OCI-LY7 (cell line): ENCODE measurements at places on chromosomes 7 and 10. TPM values are rescaled to one million over a fixed set of nuclear protein-coding genes. Genes with fewer than 3 reads are reported as not detected.

GRCh38 chr7:69062020-69062765 is 536.1 kb upstream of the AUTS2 start:
- no peak for DNase-seq

GFRA1 gene
- total RNA-seq = not detected in 2 replicates

DNA sequence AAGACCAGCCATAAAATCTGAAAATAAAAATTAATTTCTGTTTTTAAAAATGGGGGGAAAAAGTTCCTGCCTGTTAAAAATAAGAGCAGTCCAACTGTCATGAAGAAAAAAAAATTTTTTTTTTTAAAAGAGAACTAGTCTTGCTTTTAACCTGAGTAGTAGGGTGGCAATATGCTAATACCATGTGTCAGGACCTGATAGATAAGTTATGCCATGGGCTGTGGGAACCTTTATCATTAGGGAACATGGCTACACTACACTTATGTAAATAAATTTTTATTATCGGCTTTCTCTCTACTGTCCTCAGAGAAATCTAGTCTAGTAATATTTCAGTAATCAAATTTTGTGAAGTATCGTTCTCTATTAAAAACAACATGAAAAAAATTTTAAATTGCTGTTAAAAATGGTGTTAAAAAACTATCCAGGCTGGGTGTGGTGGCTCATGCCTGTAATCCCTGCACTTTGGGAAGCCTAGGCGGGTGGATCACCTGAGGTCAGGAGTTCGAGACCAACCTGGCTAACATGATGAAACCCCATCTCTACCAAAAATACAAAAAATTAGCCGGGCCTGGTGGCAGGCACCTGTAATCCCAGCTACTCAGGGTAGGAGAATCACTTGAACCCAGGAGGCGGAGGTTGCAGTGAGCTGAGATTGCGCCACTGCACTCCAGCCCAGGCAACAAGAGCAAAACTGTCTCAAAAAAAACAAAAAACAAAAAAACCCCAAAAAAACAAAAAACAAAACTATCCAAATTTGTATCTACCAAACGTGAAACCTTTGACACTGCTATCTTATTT is 20.7 kb downstream of the NT5C3A start:
- no peak for DNase-seq

GRCh38 chr10:26509307-26509706 is 71.2 kb downstream of the APBB1IP start:
- DNase-seq = no peak

SEMA4G gene
- total RNA-seq = 0.17 and 0.21 TPM in 2 replicates

GRCh38 chr7:158028290-158028941 is 559.2 kb downstream of the PTPRN2 start:
- no peak for DNase-seq

THNSL1 gene
- total RNA-seq = 7.9 and 8.3 TPM in 2 replicates

GRCh38 chr10:132677096-132677472 is 108.9 kb downstream of the NKX6-2 start:
- DNase-seq = no peak

MYO1G gene
- 74.7 and 87.3 TPM in 2 replicates for total RNA-seq

SPAM1 gene
- not detected in 2 replicates for total RNA-seq

- no peak for DNase-seq
Measured at GRCh38 chr7:157793087-157793353, 456.2 kb downstream of the DNAJB6 start.

IFIT3 gene
- 0.17 and 0.39 TPM in 2 replicates for total RNA-seq

LEP gene
- total RNA-seq = not detected in 2 replicates

DNA sequence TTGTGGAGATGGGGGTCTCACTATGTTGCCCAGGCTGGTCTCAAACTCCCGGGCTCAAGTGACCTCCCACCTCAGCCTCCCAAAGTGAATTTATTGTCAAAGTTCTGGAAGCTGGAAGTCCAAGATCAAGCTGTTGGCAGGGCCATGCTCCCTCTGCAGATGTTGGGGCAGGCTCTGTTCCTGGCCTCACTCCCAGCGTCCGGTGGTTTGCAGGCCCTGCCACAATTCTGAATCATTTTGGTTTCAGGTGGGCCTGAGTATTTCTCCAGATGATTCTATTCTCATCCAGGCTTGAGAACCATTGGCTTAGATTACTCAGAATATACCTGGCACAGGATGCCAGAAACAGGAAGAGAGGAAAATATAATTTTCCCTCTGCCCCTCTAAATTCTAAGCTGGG is 737.4 kb downstream of the TNS3 start:
- no peak for DNase-seq

DNA sequence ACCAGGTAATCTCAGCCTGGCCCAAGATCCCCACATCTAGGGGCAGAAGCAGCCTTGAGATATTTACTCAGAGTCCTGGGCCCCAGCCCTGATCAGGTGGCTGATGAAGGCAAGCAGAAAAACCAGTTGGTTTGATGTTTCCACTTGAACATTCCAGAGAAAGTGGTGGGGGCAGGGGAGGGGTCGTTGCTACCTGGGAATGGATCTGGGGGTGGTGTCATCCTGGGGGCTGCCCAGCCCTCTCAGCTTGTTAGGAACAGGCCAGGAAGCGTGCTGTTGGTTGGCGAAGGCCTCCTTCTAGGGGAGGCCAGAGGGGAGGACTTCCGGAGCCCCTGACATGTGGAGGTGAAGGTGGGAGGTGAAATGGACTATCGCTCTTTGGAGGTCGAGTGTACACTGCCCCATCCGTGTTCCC is 3.7 kb upstream of the ABHD11 start:
- DNase-seq = no peak

DNA sequence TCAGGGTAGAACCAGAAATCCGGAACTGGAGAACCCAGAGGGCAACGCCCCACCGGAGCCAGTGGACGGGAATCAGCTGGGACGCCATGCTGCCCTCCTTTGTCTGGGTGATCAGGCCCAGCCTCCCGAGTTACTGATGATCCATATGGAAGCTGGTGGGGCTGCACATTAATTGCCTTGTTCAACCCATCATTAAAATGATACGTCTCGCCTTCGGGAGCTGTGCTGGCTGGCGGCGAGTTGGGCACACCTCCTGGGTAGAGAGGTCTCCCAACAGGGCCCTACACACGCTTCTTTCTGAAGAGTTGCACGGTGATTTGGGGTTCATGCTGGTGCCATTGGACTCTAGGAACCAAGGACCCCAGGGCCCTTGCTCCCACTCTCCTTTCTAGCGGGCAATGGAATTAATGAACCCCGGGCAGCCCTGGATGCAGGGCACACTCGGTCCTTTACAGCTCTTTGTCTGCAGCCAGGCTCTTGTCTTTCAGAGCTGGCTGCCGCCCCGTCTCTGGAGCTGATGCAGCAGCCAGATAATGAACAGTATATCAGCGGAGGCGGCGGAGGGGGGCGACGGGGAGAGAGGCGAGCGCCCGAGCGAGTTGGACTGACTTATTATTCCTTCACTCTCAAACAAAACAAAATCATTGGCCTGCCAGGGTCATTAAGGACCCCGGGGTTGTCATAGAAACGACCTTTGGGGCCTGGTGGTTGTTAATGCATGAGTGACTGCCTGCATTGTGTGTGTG is 412.2 kb upstream of the ZMIZ1 start:
- DNase-seq = no peak

- no peak for DNase-seq
Measured at GRCh38 chr7:50657341-50657873, 92.2 kb upstream of the DDC start.

FOXI2 gene
- total RNA-seq = not detected in 2 replicates

DNA sequence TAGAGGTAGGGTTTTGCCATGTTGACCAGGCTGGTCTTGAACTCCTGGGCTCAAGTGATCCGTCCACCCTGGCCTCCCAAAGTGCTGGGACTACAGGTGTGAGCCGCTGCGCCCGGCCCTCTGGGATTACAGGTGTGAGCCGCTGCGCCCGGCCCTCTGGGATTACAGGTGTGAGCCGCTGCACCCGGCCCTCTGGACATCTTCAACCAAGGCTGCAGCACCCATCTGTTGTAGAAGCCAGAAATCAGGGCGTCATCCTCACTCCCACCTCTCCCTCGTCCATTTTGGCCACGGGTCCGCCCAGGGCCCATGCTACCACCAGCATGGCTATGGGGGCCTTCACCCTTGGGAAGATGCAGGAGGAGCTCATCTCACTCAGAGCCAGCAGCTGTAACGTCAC is 38.5 kb upstream of the EBF3 start:
- DNase-seq = no peak

ASB10 gene
- not detected in 2 replicates for total RNA-seq

- DNase-seq = no peak
Measured at GRCh38 chr10:9986786-9987185, 1030.9 kb upstream of the CELF2 start.

GRCh38 chr10:93216341-93216985 is 142.8 kb downstream of the CYP26A1 start:
- no peak for DNase-seq

COL26A1 gene
- not detected in 2 replicates for total RNA-seq

KCP gene
- 1.4 TPM in 2 replicates for total RNA-seq

GRCh38 chr7:82445271-82445670 is 1.7 kb upstream of the CACNA2D1 start:
- no peak for DNase-seq

ZPBP gene
- total RNA-seq = not detected in 2 replicates

AZGP1 gene
- 0.44 and 0.89 TPM in 2 replicates for total RNA-seq

GRCh38 chr10:112619556-112619955 is 172.5 kb downstream of the VTI1A start:
- DNase-seq = no peak

GRCh38 chr7:141695803-141696289 is 6.1 kb downstream of the DENND11 start:
- no peak for DNase-seq

DNA sequence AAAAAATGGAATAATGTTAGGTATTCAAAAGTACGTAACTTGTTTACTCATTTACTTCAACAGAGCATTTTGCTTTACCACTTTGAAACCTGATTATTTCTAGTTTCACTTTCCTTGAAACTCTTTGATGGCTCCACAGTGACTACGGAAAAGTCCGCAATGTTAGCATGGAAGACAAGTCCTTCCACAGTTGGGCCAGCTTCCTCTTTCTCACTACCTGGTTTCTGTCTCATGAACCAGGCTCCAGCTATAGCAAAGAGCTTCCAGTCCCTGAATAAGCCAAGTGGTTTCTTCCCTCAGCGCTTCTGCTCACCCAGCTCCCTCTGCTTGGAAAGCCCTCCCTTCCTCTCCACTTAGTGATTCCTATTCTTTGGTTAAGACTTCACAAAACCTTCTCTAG is 44.8 kb upstream of the SLC16A12 start:
- DNase-seq = no peak

GRCh38 chr10:128537834-128538330 is 411.7 kb upstream of the MKI67 start:
- no peak for DNase-seq

DNA sequence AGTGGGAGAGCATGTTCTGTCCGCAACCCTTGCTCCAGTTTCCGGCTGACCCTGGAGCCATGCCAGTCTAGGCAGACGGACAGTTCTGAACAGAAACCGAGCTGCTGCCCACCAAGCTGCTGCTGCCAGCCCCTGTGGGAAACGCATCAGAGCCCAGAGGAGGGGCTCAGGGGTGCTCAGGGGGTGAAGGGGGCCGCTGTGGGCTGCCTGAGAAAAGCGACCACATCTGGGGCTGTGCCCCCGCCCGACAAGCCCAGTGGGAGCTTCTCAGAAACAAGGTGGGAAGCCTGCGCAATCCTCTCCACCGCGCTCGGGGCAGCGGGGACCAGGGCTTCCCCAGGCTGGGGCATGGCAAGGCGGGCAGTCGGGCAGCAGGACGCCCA is 38.8 kb upstream of the CFAP46 start:
- no peak for DNase-seq

DNA sequence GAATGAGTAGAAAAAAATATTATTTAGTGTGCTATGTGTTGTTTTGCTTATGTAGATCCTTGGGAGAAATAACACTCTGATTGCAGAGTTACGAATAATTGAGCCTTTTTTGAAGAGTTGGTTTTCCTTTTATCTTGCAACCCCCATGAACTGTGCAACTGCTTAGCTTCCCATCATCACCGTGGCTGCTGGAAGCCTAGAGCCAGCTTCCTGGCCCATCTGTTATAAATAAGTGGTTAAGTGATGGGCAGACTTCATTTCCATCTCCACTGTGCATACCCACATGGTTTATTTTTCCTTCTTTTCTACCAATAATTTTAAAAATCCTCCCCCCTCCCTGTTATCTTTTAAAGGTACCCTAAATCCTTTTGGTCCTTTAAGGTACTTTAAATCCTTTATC is 554.9 kb upstream of the GALNT17 start:
- no peak for DNase-seq

- DNase-seq = no peak
Measured at GRCh38 chr10:29630205-29631048, 4.3 kb downstream of the SVIL start.

- peak; percentile 31 for DNase-seq
Measured at GRCh38 chr10:44913350-44914081, 2.4 kb downstream of the TMEM72 start.

PDE1C gene
- not detected in 2 replicates for total RNA-seq

CLRN3 gene
- not detected in 2 replicates for total RNA-seq

A1CF gene
- not detected in 2 replicates for total RNA-seq

STRIP2 gene
- 4.2 and 4.3 TPM in 2 replicates for total RNA-seq

DNA sequence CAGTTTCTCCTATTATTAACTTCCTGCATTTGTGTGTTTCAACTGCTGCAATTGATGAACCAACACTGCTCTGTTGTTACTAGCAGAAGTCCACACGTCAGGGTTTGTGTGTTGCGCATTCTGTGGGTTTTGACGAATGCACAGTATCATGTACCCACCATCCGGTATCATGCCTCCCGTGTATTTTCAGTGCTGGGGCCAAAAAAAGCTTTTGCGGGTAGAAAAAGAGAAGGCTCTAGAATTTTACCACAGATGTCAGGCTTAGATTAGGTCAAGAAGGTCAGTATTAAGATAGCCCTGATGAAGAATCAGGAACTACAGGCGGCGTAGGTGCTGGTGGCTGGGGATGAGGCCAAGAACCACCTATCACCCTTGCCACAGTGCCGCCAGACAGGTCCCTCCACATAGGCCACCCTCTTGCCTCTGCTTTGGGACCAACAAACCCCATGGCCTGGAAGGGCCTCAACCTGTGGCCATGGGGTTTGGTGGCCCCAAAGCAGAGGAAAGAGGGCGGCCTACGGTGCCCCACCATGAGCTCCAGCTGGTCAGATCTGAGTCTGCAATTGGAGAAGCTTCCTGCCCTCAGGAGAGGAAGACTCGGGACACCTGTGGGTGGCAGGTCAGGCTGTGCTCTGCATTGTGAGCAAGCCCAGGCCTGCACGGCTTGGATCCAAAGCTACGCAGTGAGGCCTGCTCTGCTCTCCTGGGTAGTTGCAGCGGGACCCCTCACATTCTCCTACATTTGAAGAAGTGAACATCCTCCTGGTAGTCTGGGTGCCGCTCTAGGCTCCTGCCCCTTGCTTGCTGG is 71.9 kb downstream of the MKI67 start:
- DNase-seq = no peak

DNA sequence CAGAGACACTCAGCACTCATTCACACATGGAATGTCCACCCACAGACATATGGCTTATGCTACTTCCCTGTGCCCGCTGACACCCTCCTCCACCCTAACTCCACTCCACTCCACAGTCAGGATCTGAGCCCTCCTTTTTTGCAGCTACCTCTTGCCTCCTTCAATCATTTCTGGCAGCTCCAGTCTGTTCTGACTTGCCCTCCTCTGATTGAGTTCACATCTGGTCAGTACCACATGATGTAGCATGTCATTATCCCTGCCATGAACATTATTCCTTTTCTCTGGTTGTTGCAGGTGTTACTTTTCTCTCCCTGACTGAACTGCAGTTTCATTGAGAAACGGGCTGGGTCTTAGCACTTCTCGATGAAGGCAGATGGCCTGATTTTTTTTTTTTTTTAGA is 130.1 kb upstream of the EGR2 start:
- DNase-seq = no peak

OR6V1 gene
- total RNA-seq = not detected in 2 replicates

GRCh38 chr10:71052076-71052660 is 160.2 kb upstream of the UNC5B start:
- no peak for DNase-seq

- no peak for DNase-seq
Measured at GRCh38 chr7:15248514-15248913, 313.3 kb downstream of the AGMO start.

- no peak for DNase-seq
Measured at GRCh38 chr10:77687621-77688020, 50.0 kb upstream of the KCNMA1 start.
